Upper lobe of right lung (tissue), 1 donor: ENCODE measurements at places on chromosomes 11 and 22. TPM values are rescaled to one million over a fixed set of nuclear protein-coding genes. Genes with fewer than 3 reads are reported as not detected.

P2RY2 gene
- total RNA-seq = 7.4 TPM

TCN2 gene
- 43.4 TPM for total RNA-seq

SCGB1D2 gene
- total RNA-seq = not detected

HMOX1 gene
- total RNA-seq = 54.0 TPM

ANO3 gene
- 1.2 TPM for total RNA-seq

GRCh38 chr11:67576735-67577475, 6.7 kb upstream of the GSTP1 start:
- no peaks in the 10 kb centered on the region for H3K36me3 ChIP-seq
- no peak overlapping the region for H3K27ac ChIP-seq
- peaks cover 3% of the 10 kb centered on the region for H3K4me1 ChIP-seq
- no peak for DNase-seq
- no peak overlapping the region for H3K4me3 ChIP-seq

- H3K27ac ChIP-seq = no peak overlapping the region
- H3K27me3 ChIP-seq = no peaks in the 10 kb centered on the region
- no peak for DNase-seq
- H3K36me3 ChIP-seq = no peaks in the 10 kb centered on the region
- H3K4me3 ChIP-seq = no peak overlapping the region
Observed at GRCh38 chr11:110087812-110088534, 5.2 kb upstream of the ZC3H12C start.

DNA sequence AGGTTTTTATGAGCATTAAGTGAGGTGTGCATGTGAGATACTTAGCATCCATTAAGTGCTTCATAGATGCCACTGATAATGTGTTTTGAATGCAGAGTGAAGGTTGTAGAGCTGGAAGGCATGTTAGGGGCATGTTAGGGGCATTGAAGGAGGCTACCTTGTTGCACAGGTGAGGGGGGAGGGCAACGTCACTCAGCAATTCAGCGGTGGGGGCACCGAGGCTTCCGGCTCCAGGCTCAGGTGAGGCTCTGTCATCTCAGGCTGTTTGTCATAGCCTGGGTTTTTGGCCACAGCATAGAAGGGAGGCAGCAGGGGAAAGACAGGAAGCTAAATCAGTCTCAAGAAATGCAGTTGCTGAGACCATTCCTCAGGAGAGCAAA, 299.0 kb downstream of the NTM start:
- DNase-seq = no peak
- no peak overlapping the region for H3K27ac ChIP-seq
- no peaks in the 10 kb centered on the region for H3K36me3 ChIP-seq

GRCh38 chr11:44574610-44575287, 9.3 kb downstream of the CD82 start:
- H3K4me3 ChIP-seq = no peak overlapping the region
- H3K4me1 ChIP-seq = peaks cover 74% of the 10 kb centered on the region
- no peak for DNase-seq
- H3K27ac ChIP-seq = peak overlapping the region; percentile 48
- H3K36me3 ChIP-seq = no peaks in the 10 kb centered on the region

- H3K4me1 ChIP-seq = no peaks in the 10 kb centered on the region
- no peaks in the 10 kb centered on the region for H3K27me3 ChIP-seq
- DNase-seq = peak; percentile 70
- no peaks in the 10 kb centered on the region for H3K36me3 ChIP-seq
- H3K27ac ChIP-seq = no peak overlapping the region
Observed at GRCh38 chr11:4539603-4540219, 5.3 kb upstream of the OR52M1 start.

DNA sequence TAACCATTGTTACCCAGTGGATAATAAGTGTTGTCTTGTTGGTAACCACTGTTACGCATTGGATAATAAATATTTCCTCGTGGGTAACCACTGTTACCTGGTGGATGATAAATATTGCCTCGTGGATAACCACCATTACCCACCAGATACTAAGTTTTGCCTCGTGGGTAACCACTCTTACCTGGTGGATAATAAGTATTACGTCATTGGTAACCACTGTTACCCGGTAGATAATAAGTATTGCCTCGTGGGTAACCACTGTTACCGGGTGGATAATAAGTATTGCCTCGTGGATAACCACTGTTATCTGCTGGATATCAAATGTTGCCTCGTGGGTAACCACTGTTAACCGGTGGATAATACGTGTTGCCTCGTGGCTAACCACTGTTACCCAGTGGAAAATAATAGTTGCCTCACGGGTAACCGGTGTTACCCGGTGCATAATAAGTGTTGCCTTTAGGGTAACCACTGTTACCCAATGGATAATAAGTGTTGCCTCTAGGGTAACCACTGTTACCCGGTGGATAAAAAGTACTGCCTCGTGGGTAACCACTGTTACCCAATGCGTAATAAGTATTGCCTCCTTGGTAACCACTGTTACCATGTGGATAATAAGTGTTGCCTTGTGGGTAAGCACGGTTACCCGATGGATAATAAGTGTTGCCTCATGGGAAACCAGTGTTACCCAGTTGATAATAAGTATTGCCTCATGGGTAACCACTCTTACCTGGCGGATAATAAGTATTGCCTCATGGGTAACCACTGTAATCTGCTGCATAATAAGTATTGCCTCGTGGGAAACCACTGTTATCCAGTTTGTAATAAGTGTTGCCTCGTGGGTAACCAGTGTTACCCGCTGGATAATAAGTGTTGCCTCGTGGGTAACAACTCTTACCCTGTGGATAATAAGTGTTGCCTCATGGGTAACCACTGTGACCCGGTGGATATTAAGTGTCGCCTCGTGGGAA, 21.9 kb upstream of the NXPE4 start:
- H3K27me3 ChIP-seq = no peaks in the 10 kb centered on the region
- no peak overlapping the region for H3K4me3 ChIP-seq
- no peak for DNase-seq

DNA sequence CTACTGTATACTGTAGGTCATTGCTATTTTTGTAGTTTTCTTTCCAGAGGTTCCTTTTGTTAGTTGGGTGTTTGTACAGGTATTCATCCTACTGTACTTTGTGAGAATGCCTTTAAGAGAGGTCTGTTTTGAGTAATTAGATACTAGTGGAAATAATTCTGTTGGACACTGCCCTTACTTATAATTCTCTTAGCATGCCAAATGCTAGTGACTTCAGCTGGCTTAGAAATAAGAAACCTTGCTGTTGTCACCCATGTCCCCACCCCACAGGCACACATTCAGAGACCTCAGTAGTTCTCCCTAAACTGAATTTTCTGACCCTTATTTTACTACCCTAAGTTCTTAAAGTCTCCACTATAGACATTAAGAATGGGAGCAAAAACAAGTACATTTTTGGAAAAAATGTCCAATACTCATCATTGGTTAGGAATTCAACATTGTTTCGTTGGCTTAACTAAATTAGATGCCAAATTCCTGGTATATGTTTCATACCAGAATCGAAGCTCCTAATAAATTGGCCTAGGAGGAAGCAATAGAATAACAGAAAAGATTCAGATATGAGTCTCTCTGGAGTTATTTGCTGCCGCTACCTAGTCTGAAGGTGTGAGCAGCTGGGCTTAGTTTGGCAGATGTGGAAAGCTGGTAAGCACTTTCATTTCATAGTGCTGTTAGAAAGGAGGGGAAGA, 28.4 kb downstream of the ZNF143 start:
- peaks cover 66% of the 10 kb centered on the region for H3K36me3 ChIP-seq
- DNase-seq = no peak
- H3K27me3 ChIP-seq = no peaks in the 10 kb centered on the region
- no peaks in the 10 kb centered on the region for H3K4me1 ChIP-seq
- no peak overlapping the region for H3K4me3 ChIP-seq
- H3K27ac ChIP-seq = no peak overlapping the region

DNA sequence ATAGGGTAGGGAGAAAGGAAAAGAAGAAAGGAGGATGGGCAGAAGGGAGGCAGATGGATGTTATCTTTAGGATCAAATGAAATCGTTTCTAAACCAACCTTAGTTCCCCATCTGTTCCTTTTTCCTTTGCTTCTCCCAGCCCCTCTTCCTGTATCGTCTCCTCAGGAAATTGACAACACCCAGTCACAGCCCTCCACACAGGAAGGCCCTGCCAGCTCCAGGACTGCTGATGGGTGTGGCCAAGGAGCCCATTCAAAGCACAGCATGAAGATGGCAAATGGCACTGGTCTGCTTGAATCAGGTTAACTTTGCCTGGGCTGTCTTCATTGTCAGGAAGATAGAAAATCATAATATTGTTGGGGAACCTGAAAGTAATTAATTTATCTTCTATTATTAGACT, 164.8 kb downstream of the C11orf87 start:
- H3K27ac ChIP-seq = no peak overlapping the region
- H3K4me3 ChIP-seq = no peak overlapping the region
- no peaks in the 10 kb centered on the region for H3K4me1 ChIP-seq
- no peaks in the 10 kb centered on the region for H3K36me3 ChIP-seq

GRCh38 chr11:69054397-69055211, 5.9 kb downstream of the TPCN2 start:
- no peak overlapping the region for H3K4me3 ChIP-seq
- H3K27ac ChIP-seq = no peak overlapping the region
- H3K27me3 ChIP-seq = no peaks in the 10 kb centered on the region
- H3K36me3 ChIP-seq = peaks cover 18% of the 10 kb centered on the region
- DNase-seq = no peak

- H3K27me3 ChIP-seq = no peaks in the 10 kb centered on the region
- H3K36me3 ChIP-seq = no peaks in the 10 kb centered on the region
- no peaks in the 10 kb centered on the region for H3K4me1 ChIP-seq
Observed at GRCh38 chr11:116598036-116598435, 174.8 kb downstream of the BUD13 start.

- no peak overlapping the region for H3K27ac ChIP-seq
- H3K27me3 ChIP-seq = no peaks in the 10 kb centered on the region
- no peak overlapping the region for H3K4me3 ChIP-seq
- DNase-seq = no peak
Observed at GRCh38 chr11:33860926-33861325, 30.9 kb downstream of the LMO2 start.

- H3K4me3 ChIP-seq = no peak overlapping the region
- DNase-seq = no peak
- no peaks in the 10 kb centered on the region for H3K36me3 ChIP-seq
- H3K27me3 ChIP-seq = peaks cover 5% of the 10 kb centered on the region
- no peak overlapping the region for H3K27ac ChIP-seq
- no peaks in the 10 kb centered on the region for H3K4me1 ChIP-seq
Observed at GRCh38 chr11:45507916-45508315, 157.5 kb downstream of the CHST1 start.

- no peaks in the 10 kb centered on the region for H3K27me3 ChIP-seq
- H3K27ac ChIP-seq = no peak overlapping the region
Observed at GRCh38 chr11:70952191-70952590, 300.2 kb downstream of the SHANK2 start.
